ENCODE measurements at places on chromosomes 5 and 9.

DNA sequence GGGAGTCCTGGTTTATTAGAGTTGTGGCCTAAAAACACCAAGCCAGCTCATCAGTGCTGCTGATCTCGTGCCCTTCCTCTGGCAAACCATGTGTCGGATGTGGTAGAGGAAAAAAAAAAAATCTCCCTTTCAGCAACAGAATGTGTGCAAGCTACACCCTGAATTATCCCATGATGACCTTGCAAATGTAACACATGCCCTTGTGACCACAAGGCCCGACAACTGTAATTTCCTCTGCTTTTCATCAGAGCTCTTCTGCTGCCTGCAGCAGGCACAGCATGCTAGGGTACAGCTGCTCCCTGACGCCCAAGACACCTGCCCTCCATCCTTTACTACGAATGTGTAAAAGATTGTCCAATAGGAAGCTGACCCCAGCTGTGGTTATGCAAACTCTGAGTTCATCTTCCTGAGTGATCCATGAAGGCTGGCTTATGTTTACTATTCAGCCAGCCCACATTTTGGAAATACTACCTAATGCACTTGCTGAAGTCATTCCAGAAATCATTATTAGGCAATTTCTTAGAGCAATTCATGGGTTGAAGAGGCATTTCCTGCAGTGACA, 14.6 kb upstream of the BNC2 start:
- peak; percentile 85 for DNase-seq

- peak; percentile 6 for DNase-seq
Measured at GRCh38 chr9:95570150-95570549, 53.4 kb upstream of the PTCH1 start.

GRCh38 chr5:87137283-87137682, 130.4 kb upstream of the RASA1 start:
- DNase-seq = no peak

- no peak for DNase-seq
Measured at GRCh38 chr5:97834561-97834960, 651.5 kb upstream of the RIOK2 start.

DNA sequence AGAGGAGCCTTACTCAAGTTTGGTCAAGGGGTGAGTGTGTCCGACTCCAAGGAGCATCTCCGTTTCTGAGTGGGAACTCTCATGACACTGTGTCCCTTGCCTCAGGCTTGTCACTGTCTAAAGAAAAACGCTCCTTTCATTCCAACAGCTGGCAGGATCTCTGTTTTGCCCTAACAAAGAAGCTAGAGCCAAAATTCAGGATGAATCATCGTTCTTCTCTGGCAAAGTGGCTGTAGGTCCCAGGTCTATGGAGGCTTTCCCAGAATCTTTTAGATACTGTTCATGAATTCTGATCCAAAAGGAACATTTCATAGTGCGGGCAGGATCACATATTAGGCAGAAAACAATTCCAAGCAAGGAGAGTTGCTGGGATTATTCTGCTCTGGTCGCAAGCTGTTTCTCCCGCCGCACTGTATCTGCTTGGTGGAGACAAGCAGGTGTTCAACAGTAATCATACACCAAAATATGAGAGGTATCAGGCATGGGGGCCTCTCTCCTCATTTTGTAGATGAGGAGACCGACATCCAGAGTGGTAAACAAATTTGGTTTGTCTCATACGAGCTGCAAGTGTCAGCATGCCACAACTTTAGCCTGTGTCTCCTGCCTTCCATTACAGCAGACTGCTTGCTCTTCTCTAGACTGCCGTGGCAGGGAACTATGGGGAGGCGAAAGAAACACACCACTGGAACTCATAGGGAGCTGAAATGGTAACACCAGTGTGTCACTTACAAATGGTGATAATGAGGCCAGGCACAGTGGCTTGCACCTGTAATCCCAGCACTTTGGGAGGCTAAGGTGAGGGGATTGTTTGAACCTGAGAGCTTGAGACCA, 72.6 kb downstream of the ENTREP1 start:
- peak; percentile 15 for DNase-seq

DNA sequence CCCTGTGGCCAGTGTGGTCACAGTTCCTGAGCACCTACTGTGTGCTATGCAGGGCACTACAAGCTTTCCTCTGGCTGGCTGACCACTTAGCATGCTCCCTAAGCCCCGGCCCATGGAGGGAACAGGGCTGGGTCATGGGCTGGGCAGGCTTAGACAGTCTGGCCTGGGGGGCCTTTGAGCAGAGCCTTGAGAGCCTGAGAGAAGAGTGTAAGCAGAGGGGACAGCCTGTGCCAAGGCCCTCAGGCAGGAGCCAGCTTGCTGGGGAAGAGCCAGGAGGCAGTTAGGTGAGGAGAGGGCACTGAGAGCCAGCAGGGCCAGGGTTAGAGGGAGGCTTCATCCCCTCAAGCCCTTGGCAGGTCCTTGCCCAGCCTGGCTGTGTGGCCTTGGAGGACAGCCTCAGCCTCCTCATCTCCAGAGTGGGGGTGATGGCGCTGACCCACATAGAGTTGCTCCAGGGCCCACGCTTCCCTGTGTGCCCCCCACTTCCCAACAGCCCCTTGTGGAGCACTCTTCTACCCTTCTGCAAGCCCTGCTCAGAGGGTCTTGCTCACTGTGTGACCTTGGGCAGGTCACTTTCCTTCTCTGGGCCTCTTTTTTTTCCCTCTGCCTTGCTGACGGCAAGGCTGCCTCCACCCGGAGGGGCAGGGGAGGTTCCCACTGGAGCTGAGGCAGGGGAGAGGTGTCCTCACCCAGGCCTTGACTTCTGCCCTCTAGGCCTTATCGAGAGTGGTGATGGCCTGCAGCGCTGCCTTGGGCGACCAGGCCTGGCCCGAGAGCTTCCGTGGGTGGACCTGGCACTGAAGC, 107.1 kb downstream of the PHF2 start:
- DNase-seq = no peak

GRCh38 chr5:7754997-7755596, 95.8 kb downstream of the CFAP90 start:
- peak; percentile 29 for DNase-seq

DNA sequence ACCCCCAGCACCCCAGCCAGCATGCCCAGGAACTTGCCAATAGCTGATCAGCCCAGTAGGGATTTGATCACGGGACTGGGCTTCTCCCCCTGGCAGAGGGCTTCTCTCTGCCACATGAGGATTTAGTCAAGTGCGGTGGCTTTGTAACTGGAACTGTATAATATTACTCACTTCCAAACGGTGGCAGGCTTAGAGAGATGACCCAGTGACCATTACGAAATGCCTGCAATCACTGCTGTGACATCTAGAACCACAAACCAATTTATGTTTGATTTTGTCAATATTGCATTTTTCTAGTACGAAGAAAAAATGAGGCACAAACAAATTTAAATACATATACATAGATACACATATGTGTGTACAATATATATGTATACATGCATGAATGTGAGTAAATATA, 192.1 kb downstream of the ERCC6L2 start:
- DNase-seq = no peak

- DNase-seq = peak; percentile 78
Measured at GRCh38 chr9:26326563-26326962, 566.0 kb downstream of the CAAP1 start.

- no peak for DNase-seq
Measured at GRCh38 chr5:39116344-39117170, 42.4 kb upstream of the RICTOR start.

DNA sequence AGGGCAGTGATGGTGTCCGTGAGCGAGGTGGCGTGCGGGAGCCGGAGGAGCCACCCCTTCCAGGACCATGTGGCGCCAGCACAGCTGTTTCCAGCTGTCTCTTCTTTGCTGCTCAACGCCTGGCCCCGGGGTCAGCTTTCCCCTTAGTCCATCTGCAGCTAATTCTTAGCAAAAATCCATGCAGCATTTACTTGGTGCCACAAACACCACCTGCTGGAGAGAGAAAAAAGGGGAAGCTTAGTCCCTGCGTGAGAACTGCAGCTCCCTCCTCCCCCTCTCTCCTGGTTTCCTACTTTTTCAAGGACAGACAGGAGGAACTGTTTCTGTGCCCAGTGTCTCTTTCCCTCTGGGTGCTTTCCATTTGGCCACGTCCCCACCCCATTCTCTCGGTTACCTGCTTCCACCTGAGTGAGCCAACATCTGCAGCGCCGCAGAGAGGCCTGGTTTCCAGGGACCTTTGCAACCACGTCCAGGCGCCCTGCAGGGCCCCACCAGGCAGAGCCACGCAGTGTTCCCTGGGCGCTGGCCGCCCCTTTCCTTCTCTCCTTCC, 3.4 kb downstream of the SLC6A19 start:
- peak; percentile 12 for DNase-seq

DNA sequence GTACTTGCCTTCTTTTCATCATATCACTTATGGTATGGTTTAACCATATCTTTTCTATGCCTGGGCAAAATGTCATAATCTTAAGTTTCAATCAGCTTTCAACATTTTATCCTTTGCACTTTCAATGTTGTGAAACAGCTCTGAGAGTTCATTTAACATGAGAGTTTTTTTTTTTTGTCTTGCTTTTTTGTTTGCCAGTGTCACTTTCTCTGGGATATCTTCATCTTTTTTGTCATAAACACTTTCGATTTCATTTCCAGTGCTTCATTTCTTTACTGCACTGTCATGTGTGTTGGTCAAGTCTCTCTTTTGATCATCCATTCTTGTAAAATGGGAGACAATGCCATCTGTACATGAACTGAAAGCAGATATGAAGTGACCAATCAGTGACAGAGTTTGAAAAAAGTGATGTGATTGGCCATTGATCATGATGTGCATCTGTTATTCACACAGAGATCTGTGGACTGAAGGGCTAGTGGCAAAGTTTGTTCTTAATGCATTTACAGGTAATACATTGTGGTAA, 7.5 kb upstream of the POU5F2 start:
- no peak for DNase-seq

DNA sequence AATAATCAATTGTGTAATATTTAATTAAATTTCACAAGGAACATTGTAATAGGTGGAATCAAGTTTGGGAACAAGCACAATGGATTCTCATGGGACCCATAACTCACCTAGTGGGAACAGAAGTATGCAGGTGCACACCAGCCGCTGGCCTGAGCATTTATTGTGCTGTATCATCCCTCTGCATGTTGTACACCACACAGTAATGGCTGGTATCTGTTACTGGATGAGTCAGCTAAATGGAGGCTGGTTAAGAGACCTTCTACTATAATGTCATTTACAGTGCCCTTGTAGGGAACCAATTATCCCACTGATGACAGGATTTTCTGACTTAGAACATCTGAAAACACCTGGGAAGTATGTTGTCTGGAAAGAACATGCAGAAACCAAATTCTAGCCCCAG, 3.2 kb upstream of the MAP3K1 start:
- DNase-seq = no peak

GRCh38 chr5:140104100-140104499, 9.8 kb upstream of the PURA start:
- DNase-seq = no peak

- peak; percentile 62 for DNase-seq
Measured at GRCh38 chr5:57824047-57824446, 341.4 kb upstream of the ACTBL2 start.

- peak; percentile 11 for DNase-seq
Measured at GRCh38 chr9:29044959-29045358, 1471.7 kb upstream of the C9orf72 start.

- peak; percentile 99 for DNase-seq
Measured at GRCh38 chr5:109455598-109456096, 45.9 kb upstream of the PJA2 start.

DNA sequence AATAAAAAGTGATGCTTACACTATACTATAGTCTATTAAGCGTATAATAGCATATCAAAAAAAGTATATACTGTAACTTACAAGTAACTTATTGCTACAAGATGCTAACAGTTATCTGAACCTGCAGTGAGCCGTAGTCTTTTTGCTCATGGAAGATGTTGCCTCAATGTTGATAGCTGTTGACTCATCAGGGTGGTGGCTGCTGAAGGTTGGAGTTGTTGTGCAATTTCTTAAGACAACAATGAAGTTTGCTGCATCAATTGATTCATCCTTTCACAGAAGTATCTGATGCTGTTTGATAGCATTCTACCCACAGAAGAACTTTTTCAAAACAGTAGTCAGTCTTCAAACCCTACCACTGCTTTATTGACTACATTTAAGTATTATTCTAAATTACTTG, 7.8 kb upstream of the C9orf40 start:
- peak; percentile 92 for DNase-seq

DNA sequence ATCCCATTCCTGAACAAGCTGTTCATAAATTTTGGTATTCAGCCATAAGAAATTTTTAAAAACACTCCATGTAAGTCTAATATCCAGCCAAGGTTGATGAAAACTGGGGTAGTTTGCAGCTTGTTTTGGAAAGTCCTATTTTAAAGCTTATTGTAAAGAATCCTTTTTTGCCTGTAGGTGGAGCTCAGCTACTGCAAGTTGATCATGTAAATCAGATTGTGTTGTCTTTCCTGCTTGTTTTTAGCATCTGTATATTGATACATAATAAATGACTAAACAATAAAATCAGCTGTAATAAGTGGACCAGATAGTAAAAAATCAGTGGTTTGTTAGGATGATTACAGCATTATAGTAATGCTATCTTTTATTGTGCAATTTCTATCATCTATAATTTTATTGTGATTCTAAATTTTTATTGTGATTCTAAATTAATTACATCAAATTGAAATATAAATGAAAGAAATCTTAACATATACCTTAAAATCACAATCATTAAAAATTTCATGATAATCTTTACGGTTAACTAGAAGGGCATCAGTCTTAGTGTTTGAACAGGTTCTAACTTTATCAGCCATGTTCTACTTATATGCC, 42.4 kb downstream of the CWC27 start:
- peak; percentile 79 for DNase-seq

- DNase-seq = no peak
Measured at GRCh38 chr5:74634611-74635286, 5.8 kb downstream of the ENC1 start.

GRCh38 chr9:105541838-105542237, 16.1 kb upstream of the FKTN start:
- DNase-seq = no peak

GRCh38 chr5:84393969-84394368, 9.3 kb upstream of the EDIL3 start:
- peak; percentile 84 for DNase-seq

DNA sequence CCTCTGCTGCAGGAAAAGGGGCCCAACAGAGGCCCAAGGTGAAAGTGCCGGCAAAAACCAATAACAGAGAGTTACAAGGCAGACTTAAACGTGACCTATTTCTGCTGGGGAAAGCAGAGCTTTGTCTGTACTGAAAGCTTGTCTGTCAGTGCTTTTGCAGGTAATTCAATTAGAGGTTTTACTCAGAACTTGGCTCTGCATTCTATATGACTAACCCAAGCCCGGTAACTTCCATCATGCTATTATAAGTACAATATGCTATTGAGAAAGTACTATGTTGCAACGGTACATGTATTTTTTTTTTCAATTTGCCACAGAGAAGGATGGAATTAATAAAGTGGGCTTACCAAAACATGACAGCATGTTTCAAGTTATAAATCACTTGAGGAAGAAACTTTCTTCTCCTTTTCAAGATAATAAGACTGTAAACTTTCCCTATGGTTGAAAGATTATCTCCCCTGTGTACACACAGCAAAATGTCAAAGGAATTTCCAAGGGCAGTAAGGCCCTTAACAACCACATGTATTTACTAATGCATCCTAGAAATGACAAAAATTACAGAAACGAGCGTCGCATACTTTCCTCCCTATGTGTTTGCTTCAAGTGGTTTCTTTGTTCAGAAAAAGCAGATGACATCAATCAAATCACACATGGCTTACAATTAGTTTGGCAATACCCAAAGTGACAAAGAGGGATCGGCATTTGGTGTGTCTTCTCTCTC, 282.4 kb downstream of the EFNA5 start:
- DNase-seq = peak; percentile 96

GRCh38 chr9:83967073-83967472, 12.9 kb downstream of the HNRNPK start:
- DNase-seq = no peak
